ENCODE measurements at places on chromosomes 1 and 21. TPM values are rescaled to one million over a fixed set of nuclear protein-coding genes. Genes with fewer than 3 reads are reported as not detected.

DNA sequence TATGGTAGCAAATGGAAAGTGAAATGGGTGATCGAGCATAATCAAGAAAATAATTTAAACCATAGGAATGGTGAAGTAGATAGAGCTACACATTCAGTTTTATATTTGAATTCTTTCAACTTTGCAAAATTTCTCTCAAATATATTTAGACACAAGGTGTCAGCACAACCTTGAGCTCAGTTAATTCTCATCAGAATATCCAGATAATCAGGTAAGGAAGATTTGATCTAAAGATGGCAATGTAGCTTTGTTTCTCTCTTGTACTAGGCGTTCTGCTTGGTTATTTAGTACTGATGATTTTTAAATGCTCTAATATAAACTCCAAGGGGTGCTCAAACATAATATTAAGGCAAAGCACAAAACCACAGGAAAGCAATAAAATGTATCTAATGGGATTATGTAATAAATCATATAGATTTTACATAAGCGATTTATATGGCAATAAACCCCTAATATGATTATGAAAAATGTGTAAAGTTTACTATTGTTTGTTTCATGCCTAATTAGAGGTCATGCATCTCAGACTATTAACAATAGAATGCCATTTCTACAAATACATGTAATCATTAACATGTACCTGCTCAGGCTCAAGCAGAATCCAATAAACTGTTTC, 32.4 kb upstream of the SERTAD4 start:
- peak; percentile 23 for DNase-seq
- no peaks in the 10 kb centered on the region for H3K27me3 ChIP-seq
- H3K4me1 ChIP-seq, result peaks cover 6% of the 10 kb centered on the region
- H3K4me3 ChIP-seq, result no peak overlapping the region

- H3K27ac ChIP-seq, result no peak overlapping the region
- H3K36me3 ChIP-seq, result no peaks in the 10 kb centered on the region
- H3K4me1 ChIP-seq, result no peaks in the 10 kb centered on the region
- no peaks in the 10 kb centered on the region for H3K27me3 ChIP-seq
- no peak overlapping the region for H3K4me3 ChIP-seq
Observed at GRCh38 chr1:225159793-225160192, 230.3 kb downstream of the DNAH14 start.

TTC34 gene
- total RNA-seq, result 1.2 TPM

GRCh38 chr1:34115233-34115632, 49.8 kb downstream of the CSMD2 start:
- H3K27me3 ChIP-seq, result no peaks in the 10 kb centered on the region
- H3K4me3 ChIP-seq, result no peak overlapping the region
- H3K27ac ChIP-seq, result no peak overlapping the region
- no peaks in the 10 kb centered on the region for H3K4me1 ChIP-seq

DNA sequence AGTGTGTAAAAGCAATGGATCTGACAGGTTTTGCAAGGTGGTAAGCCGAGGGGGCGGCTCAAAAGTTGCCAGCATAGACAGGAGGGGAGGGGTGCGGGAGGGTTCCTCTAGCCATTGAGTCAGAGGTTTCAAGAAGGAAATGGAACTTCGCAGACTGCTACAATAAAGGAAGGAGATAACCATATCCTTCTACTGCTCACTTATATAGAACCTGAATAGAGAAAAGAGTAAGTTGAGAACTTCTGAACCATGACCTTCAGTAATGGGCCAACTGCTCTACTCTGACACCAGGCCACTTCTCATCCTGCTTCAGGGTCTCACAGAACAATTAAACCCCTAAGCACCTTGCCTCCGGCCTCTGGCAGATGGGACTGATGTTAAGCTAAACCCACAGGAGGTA, 26.3 kb upstream of the BCAR3 start:
- no peak for DNase-seq
- no peak overlapping the region for H3K27ac ChIP-seq
- H3K4me3 ChIP-seq, result no peak overlapping the region
- no peaks in the 10 kb centered on the region for H3K27me3 ChIP-seq
- no peaks in the 10 kb centered on the region for H3K36me3 ChIP-seq
- H3K4me1 ChIP-seq, result peaks cover 36% of the 10 kb centered on the region

Measured in PC-3 (cell line).